Amniotic epithelial cell (primary cell): ENCODE measurements at places on chromosomes 11 and 22.

GRCh38 chr11:92822410-92822809 lies 147.0 kb upstream of the MTNR1B start:
- DNase-seq, result no peak

- DNase-seq, result no peak
These were observed 11.0 kb downstream of the TANGO2 start for GRCh38 chr22:20031732-20032406.

DNA sequence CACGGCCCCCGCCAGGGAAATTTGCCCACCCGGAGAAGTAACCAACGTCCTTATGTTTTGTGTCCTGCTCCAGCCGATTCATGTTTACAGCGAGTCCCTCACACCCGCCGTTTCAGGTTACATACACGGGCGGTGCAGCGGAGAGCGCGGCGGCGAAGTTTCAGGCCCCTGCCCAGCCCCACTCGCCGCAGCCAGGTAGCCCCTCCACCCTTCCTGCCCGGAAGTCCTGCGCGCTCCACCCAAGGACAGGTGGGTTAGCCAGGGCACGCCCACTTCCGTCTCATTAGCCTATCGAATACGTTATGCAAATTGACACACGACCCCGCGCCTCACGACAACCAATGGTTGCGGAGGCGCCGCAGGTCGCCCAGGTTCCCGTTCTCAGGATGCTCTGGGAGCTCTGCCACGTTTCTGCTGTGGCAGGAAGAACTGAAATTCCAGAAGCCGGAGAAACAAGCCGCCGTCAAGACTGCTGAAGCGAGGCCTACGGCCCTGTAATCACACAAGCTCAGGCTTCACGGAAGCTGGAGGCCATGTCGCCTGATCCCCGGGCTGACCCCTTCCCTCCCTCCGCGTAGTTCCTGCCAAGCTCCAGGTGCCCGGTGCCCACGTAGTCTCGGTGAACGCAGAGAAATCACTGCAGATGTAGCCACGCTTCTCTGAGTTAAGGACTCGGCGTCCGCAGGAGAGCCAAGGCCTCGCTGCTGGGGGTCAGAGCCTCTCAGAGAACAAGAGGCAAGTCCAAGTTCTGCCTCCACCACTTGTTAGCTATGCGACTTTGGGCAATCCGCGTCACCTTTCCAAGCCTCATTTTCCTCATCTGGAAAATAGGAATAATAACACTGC lies 22.4 kb upstream of the MYH9 start:
- peak; percentile 79 for DNase-seq

- no peak for DNase-seq
These were observed 42.1 kb downstream of the RIBC2 start for GRCh38 chr22:45455621-45456020.

DNA sequence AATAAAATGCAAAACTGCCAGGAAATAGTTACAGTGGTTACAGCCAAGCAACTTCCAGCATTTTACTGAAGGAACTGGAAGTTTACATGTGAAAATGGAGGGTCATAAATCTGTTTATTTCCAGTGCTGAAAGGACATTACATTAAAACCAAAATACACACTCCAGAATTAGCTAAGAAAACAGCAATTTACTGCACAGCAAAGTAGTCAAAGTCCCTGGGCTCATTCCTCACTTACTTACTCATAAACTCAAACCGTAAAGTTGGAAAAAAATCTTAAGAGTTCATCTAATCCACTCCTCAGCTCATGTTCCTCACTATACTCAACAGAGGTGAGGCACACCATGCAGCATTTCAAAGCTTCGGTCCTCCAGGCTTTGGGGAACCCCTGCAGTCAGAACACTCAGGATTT lies 17.4 kb downstream of the CTSC start:
- peak; percentile 77 for DNase-seq

DNA sequence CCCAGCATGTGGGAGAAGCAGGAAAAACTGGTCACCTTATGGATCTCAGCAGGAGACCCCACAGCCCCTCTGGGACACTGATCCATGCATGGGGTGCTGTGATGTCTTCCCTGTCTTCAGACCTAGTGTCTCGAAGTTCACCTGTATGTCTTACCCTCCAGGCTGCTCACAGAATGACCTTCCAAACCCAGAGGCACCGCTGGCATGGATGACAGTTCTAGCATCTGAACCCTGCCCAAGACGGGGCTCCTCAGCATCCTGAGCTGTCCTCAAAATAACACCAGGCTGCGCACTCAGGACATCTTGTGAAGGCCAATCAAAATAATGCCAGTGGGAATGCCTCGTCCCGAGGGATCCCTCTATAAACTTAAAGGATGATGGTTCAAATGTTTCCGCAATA lies 824.9 kb downstream of the TBC1D22A start:
- no peak for DNase-seq

DNA sequence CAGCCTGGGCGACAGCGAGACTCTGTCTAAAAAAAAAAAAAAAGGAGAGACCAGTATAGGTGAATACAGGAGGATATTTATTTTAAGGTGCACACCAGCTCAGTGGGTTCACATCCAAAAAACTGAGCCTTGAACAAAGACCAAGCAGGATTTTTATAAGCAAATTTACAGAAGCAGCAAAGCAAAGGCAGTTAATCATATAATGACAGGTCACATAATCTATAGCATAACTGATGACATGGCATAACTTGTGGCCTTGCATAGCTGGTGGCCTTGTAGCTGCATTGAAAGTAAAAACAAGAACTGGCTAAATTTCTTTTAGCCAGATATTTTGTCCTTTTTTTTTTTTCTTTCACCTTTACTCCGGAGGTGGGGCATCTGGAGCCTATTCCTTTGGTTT lies 2.7 kb upstream of the PLAAT3 start:
- DNase-seq, result no peak

- no peak for DNase-seq
These were observed 29.1 kb downstream of the KIAA1671 start for GRCh38 chr22:24981656-24982055.

DNA sequence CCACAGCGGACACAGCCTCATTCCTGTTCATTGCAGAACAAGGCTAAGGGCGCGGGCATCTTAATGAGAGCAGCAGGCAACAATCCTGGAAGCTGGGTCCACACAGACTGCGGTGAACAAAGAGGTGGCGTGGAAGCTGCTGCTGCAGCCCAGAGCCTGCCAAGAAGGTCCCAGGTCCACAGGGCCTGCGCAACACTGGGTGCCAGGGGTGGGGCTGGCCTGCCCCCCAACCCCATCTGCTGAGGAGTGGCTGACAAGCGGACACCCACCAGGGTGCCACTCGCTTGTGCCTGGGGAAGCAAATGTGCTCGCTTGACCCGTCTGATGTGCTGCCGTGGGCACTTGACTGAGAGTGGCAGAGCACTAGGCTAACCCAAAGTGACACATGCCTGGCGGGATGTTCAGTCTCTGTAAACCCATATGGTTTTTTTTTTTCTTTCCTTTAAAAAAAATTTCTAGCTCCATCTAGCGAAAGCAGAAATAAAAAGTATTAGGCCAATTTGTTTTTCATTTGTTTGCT lies 83.2 kb upstream of the PITPNB start:
- no peak for DNase-seq

- peak; percentile 67 for DNase-seq
These were observed 573 bp downstream of the PPFIA1 start for GRCh38 chr11:70270877-70271648.

GRCh38 chr11:8263769-8264410 lies at the start of gene LMO1:
TSS of gene LMO1 (minus strand) at chr11:8263878. CDS start at chr11:8263362, 516 bp downstream.
- peak; percentile 55 for DNase-seq

GRCh38 chr11:111330234-111330893 lies 32.0 kb downstream of the POU2AF3 start:
- no peak for DNase-seq

DNA sequence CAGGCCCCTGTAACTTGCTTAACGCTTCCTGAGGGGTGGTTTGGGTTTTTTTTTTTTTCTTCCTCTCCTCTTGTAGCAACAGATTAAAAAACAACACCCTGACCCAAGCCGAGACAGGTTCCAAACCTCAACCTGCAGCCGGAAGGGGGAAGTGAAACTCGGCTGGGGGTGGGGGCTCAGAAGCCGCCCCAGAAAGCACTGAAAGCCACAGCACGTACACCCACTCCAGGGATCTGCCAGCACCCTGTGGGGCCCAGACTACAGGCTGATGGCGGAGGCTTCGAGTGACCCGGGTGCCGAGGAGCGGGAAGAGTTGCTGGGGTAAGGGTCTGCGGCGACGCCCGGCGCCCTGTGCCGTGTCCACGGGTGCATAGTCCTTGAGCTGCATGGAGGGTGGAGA lies at the start of gene LSP1:
Gene LSP1 (plus strand): TSS at position 208 of the 400 bp plus-strand sequence. CDS start 61 bp downstream, at position 269.
- no peak for DNase-seq

GRCh38 chr22:45916515-45916914 lies 60.4 kb downstream of the WNT7B start:
- no peak for DNase-seq

GRCh38 chr11:114736806-114737205 lies 58.5 kb downstream of the NXPE2 start:
- no peak for DNase-seq

DNA sequence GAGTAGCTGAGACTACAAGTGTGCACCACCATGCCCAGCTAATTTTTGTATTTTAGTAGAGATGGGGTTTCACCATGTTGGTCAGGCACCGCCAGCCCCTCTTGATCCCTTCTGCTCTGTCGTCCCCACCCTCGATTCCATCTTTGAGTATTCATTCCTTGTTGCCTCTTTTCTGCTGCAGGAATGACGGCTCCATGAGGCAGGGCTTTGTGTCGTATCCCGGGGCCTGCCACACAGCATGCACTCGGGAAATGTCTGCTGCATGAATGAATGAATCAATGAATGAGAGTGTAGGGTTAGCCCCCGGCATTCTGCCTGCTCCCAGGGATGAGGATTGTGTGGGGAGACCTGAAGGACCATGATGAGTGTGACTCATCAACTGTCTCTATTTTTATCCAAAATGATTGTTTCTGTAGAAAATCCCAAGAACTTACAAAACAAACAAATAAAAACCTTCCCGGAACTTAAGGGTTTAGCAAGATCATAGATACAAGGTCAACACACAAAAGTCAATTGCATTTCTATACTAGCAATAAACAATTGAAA lies 54.6 kb upstream of the SLC22A12 start:
- no peak for DNase-seq

DNA sequence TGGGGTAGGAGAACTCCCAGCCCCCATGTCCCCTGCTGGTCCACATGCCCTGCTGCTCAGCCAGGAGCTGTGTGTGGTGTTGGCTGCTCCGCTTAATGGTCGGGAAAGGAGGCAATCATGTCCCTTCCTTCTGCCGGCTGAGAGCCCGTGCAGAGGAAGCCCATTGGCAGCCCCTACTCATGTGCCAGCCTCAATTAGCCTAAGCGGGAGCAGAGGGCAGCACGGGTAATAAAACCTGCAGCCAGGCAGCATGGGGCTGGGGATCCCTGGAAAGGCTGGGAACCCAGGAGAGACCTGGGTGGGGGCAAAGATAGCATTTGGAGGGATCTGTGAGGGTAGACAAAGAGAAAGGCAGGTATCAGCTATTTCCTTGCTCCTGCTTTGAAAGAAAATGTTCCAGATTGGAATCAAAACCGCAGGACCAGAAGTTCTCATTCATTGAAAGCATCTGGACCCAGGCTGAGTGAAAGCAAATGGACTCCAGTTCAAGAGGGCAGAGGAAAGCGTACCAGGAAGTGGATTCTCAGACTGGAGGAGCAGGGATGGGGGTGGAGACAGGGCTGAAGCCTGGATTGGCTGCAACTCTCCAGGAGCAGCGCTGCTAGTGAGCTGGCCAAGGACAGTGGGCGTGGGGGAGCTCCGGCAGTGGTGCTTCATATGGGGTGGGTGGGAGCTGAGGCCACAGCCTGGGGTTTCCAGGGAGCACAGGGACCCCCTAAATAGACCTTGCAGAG lies 103.4 kb upstream of the NECTIN1 start:
- DNase-seq, result peak; percentile 3

DNA sequence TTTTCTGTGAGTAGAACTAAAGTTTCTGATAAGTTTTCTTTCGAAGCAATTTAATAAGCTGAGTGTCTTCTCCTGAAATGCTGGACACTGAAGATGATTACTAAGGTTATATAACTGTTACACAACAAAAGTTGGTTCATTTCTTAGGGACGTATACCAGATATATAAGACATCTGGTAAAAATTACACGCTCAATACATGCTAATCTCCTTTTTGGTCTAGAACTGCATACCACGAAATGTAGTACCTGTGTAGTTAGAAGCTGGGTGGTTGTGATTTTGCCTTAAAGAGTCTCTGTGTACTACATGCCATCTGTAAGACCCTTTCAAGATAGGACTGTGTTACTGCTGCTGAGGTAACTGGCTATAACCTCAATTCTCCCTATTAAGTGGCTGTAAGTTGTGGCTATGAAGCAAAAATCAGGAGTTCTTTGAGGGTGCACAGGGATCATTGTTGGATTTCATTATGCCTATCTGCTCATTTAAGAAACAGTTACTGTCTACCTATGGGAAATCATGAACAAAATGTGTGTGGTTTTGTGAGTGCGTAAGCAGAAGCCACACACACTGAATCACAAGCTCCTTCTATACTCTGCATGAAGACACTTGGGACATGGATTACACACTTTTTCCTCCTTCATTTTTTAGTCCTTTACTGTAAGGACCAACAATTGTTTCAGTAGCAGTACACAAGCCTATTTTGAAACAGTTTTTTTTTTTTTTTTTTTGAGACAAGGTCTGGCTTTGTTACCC lies 195.9 kb downstream of the SWAP70 start:
- peak; percentile 76 for DNase-seq

GRCh38 chr11:14956111-14956510 lies 16.0 kb downstream of the CALCA start:
- DNase-seq, result no peak

GRCh38 chr11:16180868-16181267 lies 175.5 kb downstream of the SOX6 start:
- DNase-seq, result no peak

- no peak for DNase-seq
These were observed 106.2 kb upstream of the TBCEL start for GRCh38 chr11:120917559-120918239.

DNA sequence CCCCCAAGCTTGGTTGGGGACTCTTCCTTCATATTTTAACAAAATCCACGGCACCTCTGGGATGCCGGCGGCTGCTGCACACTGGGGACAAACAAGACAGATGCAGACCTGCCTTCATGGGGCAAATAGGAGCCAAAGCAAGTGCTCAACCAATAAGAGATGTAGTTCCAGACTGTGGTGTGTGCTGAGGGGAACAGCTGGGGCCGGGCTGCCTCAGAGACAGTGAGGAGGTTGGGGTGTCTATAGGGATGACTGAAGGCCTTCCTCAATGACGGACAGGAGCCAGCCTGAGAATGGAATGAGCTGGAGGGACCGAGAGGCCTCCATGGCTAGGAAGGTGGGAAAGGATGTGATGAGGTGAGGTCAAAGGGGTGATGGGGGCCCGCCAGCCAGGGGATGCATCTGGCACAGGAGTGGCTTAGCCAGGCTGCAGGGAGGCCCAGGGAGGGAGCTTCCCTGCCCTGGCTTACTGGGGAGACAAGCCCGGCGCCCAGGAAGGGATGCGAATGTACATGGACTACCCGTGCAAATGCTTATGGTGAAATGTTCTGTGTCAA lies 10.3 kb upstream of the CTSD start:
- DNase-seq, result no peak

DNA sequence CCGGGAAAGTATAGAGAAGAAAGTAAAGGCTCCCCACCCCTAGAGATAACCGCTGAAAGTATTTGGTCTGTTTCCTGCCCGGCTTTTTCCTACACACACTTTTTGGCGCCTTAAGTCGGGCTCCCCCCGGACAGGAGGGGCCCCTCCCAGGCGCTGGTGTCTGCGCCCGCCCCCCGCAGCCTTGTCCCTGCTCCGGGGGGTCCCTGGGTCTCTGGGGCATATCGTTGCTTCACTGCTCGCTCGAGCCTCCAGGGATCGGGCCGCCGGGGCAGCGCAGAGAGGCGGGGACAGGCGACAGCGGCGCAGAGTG lies 928 bp upstream of the CRACR2B start:
- no peak for DNase-seq
